ACHN (cell line): ENCODE measurements at places on chromosomes 5 and 9.

DNA sequence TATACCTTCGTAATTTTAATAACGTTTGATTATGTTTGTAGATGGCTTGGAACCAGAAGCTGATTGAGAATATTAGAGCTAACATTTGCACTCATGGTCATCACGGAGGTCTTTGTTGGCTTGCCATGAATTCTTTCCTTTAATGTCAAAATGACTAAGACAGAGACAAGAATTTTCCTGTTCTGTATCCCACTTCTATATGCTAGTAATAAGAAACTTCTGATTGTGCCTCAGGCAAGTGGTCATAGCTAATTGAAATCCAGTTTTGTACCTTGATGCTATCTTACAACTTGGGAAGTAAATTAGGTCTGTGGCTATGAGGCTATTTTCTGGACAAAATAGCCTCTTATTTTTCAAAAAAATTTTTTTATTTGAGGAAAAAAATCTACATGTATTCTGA is 167.6 kb downstream of the RANBP17 start:
- no peak for DNase-seq

GRCh38 chr9:37593883-37594448 is 1.6 kb upstream of the TOMM5 start:
- no peak for DNase-seq

DNA sequence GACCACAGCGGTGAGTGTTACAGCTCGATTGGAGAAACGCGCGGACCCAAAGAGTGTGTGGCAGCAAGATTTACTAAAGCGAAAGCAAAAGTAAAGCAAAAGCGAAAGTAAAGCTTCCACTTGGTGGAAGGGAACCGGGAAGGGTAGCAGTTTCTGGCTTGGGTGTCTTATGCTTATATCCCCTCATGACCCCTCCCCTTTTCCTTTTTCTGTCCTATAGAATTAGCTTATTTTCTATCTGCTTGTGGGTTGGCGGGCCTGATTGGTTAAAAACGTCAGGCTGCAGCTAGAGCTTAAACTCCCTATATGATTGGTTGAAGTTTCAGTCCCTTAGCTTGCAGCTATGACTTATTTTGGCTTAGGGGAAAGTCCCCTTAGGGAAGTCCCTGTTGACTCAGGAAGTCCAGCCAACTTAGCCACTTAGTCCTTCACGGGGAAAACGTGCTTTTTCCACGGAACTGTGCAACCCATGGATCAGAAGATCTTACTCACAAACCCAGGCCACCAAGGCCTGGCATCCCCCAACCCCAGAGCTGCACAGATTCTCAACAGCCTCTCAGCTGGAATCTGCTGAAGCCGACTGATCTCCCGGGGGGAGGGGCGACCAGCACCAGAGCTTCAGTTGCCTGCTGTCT is 114.2 kb upstream of the ADAMTS16 start:
- peak; percentile 95 for DNase-seq

- no peak for DNase-seq
Measured at GRCh38 chr5:170310256-170310926, 12.8 kb upstream of the LCP2 start.

- no peak for DNase-seq
Measured at GRCh38 chr5:77322406-77322805, 111.9 kb downstream of the PDE8B start.

GRCh38 chr9:76927540-76928240 is 21.8 kb upstream of the PRUNE2 start:
- DNase-seq, result no peak

GRCh38 chr5:117405197-117405596 is 830.6 kb upstream of the SEMA6A start:
- DNase-seq, result no peak

DNA sequence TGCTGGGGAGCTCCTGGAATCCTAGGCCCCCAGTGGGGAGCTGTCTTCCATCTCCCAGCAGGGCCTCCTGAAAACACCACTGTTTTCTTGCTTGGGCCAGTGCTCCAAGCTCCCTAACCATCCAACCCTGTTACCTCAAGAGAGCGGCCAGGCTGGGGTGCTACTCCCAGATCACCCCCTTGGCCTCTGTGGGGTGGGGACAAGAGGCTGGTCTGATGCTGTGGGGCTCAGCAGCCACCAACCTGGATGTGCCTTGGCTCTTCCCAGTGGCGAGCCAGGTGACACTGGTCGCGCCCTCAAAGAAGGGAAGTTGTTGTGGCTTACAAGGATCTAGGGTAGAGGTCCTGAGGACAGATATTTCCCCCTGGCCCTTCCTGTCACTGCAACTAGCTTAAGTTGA is 49.0 kb downstream of the SECISBP2 start:
- DNase-seq, result no peak

DNA sequence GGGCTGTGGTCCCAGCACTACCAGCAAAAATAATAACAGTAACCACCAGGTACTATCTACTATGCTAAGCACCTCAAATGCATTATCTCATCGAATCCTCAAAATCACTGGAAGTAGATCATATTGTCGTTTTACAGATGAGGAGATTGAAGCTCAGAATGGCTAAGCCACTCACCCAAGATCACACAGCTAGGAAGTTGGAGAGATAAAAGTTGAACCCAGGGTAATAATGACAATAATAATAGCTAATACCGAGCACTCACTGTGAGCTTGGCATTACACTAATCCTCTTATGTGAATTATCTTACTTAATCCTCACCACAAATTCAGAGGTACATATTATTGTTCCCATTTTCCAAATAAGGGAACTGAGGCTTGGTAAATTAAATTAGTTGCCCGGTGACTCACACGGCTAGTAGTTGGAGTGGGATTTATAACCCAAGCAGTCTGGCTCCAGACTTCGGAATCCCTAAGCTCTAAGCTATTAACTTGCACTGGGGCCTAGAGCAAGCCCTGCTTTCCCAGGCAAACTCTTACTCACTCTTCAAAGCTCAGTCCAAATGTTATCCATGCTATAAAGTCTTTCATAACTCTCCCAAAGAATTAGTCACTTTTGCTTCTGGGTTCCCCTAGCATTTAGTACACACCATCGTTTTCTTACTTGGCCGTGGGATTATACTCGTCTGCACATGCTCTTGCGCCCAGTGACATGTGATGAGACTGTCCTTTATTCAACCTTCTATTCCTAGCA is 3.8 kb downstream of the ARSI start:
- DNase-seq, result no peak

DNA sequence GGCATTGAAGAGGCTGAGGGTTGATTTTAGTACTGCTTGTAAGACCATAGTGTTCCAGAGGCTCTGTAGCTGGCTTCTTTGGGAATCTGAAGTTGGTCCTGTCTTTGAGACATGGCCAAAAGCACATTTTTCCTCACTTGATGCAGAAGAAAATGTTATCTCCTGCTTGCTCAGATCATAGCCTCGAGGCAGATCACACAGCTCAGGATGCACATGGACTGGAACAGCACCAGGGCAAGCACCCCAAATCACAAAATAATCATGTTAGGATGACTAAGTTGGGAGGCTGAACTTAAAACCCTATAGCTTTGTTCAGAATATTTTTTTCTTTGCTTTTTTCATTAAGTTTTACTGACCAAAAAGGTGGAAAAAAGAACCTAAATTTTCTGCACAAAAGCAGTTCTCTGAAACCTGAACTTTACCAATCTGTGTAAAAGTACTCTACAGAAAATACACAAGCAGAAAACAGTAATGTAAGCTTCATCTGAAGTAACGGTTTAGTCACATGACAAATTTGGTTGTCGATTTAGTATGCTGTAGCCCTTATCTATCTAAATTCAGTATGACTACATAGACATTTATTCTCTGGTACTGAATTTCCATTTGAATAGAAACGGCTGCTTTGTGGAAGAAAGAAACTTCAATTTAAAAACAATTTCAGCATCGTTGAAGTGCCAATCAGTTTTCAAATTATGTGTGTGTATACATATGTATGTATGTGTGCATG is 3.4 kb downstream of the KLHL9 start:
- no peak for DNase-seq

DNA sequence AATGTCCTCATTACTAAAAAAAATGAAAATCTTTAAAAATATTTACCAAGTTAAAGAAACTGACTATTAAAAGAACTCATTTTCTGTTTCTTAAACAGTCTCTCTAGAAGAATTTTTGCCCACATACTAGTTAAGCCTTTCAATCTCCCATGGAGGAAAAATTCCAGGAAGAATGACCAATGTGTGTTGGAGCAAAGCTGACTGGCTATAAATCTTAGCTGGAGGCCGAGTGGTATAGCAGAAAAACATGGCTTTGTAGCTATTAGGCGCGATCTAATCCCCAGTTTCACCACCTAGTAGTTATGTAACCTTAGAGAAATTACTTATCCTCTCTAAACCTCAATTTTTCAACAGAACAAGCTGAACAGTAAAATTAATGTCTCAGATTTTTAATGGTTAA is 135.5 kb upstream of the PRLR start:
- no peak for DNase-seq

GRCh38 chr5:37120270-37120669 is 128.9 kb downstream of the CPLANE1 start:
- DNase-seq, result no peak

- DNase-seq, result peak; percentile 27
Measured at GRCh38 chr5:151895660-151896030, 29.0 kb downstream of the GLRA1 start.

DNA sequence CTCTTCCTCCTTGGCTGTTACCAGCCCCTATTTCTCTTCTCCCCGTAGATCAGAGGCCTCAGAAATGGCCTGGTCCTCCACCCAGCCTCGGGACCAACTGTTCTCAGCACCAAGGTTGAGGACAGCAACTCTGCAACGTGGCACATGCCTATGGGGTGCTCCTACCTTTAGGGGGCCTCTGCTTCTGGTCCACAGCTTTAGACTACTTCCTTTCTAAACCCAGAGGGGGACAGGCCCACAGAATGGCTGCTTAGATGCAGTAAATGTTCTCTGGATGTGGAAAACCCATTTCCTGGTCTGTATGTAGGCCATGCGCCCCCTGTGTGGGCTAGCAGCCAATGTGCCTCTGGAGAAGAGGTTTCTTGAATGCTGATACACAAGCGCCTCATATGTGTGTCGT is 68.4 kb downstream of the NRG2 start:
- no peak for DNase-seq

DNA sequence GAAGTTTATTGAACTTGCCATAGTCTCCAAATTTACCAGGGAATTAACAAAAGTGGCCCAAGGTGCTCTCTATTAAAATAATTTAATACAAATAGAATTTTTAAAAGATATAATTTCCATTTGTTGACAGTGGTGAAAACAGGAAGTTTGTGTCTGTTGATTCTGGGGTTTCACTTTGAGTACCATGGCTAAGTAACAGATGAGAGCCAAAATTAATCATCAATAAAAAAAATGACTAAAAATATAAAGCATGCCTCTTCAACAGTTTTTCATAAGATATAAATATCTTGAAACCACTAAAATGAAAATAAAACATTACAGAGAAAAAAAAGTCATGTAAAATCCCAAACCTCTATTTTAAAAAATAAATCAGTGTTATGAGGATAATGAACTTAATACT is 49.8 kb downstream of the SGCD start:
- no peak for DNase-seq

DNA sequence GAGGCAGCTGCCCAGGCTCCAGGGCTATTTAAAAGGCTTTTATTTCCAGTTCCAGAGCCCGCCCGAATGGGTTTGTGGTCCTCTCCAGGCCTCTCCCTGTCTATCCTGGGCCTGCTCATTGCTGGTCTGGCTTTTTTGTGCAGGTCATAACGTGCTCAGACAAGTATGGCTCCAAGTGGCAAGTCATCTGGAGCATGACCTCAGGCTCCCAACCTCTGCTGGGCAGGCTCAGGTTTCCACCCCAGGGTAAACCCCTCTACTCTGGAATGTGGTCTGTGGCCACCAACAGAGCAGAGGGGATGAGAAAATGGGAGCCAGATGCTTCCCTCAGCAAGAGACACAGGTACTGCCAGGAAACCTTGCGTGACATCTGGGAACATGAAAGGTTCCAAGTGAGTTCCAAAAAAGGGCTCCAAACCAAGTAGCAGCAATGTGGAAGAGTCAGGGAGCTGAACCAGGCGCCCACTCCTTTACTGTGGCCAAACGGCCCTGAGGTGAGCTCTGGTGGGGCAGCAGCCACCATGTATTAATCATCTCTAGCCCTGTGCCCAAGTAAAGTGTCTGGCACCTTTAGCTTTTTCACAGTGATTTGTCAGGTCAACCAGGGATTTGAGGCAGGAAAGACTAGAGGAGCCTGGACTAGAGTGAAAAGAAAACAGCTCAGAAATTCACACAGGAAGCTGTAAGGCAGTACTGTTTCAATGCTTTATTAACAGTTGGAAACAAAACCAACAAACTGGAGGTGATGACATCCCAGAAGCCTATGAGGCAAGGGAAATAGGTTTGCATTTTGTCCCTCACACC is 25.7 kb downstream of the PCDHGC5 start:
- peak; percentile 3 for DNase-seq

GRCh38 chr5:150758203-150758530 is 650 bp downstream of the DCTN4 start:
- DNase-seq, result no peak

- no peak for DNase-seq
Measured at GRCh38 chr5:92050970-92051369, 667.9 kb upstream of the ARRDC3 start.

- no peak for DNase-seq
Measured at GRCh38 chr9:130243882-130244170, 21.7 kb upstream of the HMCN2 start.

DNA sequence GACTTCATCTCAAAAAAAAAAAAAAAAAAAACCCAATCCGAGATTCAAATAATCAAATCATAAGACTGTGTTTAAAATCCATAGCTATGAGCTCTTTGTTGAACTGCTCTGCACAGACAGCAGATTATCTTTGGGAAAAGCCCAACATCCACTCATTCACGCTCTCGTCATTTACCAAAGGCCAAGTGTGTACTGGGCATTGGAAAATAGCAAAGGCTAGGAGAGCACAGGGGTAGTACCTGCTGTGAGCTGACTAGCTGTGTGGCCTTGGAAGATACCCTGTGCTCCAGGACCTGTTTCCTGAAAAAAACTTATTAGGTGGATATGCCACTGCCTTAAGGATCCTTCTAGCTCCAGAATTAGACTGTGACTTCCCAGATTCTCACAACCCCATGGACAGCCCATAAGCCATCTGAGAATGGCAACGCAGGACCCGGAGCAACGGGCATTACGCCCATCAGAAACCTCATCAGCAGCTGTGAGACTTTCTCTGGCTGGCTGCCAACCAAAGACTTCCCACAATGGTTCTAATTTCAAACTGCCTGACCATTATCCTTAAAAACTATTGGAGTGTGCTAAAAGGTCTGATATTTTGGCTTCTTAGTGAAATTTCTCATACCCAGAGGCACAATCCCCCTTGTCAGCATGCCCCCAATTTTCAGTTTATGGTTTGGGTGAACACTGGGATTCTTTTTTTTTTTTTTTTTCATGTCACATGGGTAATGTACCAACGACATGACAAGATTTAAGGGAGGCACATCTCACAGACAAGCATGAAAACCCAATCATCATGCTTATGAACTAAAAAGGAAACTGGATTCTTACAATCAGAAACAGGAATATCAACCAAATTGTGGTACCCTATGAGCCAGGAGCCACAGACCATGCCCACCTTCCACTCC is 16.8 kb downstream of the SERINC5 start:
- no peak for DNase-seq

GRCh38 chr9:2262386-2263071 is 247.4 kb downstream of the SMARCA2 start:
- DNase-seq, result no peak

- no peak for DNase-seq
Measured at GRCh38 chr9:2473681-2474080, 147.9 kb upstream of the VLDLR start.

- no peak for DNase-seq
Measured at GRCh38 chr5:60992871-60993270, 47.9 kb downstream of the NDUFAF2 start.
